ENCODE measurements at places on chromosomes 7 and 10.

- DNase-seq = no peak
Measured at GRCh38 chr10:47282657-47283018, 17.4 kb upstream of the GDF10 start.

DNA sequence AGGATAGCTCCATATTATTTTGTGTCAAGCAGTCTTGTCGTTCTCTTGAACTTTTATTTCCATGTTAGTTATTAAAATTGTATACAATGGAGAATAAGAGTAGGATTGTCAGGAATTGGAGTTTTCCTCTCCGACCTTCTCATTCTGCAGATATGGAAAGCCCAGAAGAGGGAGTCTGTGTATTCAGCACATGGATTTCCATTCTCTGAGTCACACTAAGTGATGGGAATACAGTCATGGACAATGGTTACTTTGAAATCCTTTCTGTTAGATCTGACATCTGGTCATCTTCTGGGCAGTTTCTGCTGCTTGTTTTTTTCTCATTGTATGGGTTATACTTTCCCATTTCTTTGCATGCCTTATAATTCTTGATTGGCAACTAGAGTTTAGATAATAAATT lies 5.0 kb upstream of the TASOR2 start:
- DNase-seq = no peak

DNA sequence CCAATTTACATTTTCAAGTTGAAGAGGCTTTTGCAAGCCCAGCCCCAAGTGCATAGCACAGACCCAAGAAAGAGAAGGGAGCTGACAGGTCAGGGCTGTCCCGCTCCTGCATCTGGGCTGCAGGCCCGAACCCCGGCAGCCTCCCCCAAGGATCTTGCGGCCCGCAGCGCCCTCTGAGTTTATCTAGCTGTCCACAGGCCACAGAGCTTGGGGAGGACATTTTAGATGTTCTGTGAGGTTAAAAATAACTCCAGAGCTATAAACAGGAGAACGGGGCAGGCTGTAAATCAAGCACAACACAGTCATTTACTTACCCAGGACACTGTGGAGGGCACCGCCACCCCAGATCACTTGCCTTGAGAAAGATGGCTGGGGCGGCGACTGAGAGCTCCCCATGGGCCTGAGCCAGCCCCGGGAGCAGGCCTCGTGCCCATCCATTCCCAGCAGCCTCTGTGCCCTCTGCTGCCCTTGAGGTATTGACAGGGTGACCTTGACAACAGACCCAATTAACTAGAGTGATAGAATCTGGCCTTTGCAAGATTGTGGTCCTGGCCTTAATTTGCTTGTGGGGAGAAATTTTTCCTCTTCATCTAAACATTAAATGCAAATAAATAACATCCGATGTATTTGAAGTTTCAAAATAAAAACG lies 563.0 kb downstream of the TCERG1L start:
- DNase-seq = no peak

DNA sequence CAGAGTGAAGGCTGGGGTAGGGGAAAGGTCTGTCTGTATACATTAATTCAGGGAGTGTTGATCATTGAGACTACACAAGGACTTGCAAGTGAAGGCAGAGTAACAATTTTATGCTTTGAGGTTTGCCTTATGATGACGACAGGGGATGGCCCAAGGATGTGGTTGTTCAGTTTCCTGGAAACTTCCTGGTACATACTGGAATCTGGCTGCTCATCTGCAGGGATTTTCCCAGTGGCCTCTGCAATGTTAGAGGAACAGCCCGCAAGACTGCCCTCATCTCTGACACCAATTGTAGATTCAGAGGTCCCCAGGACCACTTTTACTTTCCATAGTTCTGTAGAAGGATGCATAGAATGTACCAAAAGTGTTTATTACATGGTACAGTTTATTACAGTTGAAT lies 189.6 kb downstream of the TMEM178B start:
- DNase-seq = no peak

DNA sequence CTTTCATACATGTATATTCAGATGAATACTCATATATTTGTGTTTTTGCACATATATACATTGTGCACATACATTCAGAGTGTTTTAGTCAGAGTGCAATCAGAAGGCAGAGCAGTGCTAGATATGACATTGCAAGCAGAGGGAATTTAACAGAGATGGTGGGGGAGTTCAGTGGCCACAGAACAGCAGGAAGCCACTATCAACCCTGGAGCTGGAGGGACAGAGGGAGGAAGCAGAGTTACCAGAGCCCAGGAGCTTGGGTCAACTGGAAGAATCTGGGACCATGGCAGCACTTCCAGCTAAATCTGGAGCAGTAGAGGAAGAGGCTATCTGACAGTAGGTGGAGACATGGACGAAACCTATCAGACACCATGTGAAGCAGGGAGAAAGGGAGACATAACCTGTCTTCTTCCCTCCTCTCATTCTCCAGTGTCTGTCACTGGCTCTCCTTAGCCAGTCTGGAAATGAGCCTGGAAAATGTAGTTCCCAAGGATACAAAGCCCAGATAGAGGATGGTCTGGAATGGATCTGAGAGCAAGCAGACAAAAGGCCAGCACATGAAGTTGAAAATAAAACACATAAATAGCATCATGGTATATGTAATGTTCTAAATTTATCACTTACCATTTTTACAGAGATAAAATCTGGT lies 33.6 kb upstream of the HERPUD2 start:
- no peak for DNase-seq

GRCh38 chr7:97971120-97971989 lies 18.6 kb downstream of the OCM2 start:
- no peak for DNase-seq

DNA sequence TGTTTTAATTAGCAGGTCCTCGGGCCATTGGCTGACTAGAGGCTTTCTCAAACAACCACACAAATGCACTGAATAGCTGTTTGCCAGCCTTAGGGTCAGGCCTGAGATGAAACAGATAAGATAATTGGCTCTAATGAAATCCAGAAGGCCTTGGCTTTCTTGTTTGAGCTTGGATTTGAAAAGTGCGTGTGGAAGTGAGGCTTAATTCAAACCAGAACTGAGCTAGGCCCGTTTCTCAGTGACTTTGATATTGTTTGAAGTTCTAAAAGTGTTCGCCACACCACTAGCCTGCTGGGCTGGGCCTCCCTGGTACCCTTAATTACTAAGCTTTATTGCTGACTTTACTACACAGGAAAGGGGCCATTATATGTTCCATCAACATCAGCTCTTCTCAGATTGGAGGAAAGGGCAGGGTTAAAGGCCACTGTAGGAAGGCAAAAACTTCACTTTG lies 270.6 kb downstream of the TWIST1 start:
- no peak for DNase-seq

- DNase-seq = no peak
Measured at GRCh38 chr10:4121502-4122380, 336.7 kb upstream of the KLF6 start.

GRCh38 chr7:71735961-71736556 lies 604.1 kb downstream of the GALNT17 start:
- no peak for DNase-seq

- DNase-seq = no peak
Measured at GRCh38 chr7:48091506-48092433, 2.7 kb downstream of the UPP1 start.

- no peak for DNase-seq
Measured at GRCh38 chr7:85750454-85750949, 563.6 kb upstream of the SEMA3D start.

DNA sequence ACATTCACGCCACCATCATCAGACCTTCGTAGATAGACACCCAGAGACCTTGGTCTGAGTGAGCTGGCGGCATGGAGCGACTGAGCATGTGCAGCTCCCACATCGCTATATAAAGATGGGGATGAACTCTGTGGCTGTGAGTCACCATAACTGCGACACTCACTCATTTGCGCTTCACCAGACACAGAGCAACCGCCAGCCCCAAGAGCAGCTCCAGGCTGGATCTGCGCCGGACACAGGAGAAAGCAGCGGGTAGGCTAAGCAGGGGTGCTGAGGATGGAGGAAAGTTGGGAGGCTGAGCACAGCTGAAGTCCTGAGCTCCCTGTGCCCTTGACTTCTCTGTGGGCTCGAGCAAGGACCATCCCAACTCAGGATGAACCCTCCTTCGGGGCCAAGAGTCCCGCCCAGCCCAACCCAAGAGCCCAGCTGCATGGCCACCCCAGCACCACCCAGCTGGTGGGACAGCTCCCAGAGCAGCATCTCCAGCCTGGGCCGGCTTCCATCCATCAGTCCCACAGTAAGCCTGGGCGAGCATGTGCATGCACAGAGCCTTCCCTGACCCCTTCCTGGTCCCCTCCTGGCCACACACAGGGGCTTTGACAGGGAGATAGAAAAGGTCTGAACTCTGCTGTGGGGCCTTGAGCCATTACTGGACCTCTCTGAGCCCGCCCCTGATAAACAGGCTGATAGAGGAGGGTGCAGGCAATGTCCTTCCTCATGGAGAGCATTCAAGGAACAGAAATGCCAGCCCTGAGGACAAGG lies at the start of gene OPN4:
TSS of gene OPN4 (plus strand) at position 137 of the 762 bp plus-strand sequence. CDS start at position 374, 237 bp downstream.
- DNase-seq = no peak

- DNase-seq = no peak
Measured at GRCh38 chr10:88980800-88981199, 9.8 kb upstream of the FAS start.

DNA sequence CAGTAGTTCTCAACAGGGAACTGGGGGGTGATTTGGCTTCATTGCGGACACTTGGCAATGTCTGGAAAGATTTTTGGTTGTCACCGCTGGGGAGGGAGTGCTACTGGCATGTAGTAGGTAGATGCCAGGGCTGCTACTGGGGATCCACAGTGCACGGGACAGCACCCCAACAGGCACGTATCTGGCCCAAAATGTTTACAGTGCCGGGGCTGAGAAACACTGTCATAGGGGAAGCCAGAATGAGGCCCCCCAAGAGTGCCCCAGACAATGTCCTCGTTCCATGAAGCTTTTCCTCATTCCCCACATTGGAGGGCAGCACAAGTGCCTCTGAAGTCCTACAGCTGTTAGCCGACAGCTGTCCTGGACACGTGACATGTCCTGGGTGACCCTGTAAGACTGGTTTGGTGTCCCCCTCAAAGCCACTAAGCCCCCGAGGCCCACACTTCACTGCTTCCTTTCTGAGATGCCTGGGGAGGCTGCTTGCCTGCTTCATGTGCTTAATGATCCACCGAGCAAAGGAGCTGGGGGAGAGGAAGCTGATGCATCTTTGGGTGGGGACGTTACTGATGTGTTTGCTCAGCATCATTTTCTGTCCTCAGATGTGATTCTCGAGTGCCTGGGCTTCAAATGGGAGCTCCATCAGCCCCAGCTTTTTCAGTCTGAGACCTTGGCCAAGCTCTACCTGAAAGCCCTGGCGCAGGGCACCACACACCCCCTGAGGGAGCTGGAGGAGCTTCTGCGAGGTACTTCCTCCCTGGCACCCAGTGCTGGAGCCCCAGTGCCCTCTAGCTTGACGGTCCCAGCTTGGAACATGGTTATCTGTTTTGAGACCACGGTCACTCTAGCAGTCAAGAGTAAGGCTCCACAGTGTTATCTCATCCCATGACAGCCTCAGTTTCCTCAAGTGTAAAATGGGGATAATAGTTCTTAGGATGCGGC lies 14.7 kb downstream of the BTBD16 start:
- no peak for DNase-seq

GRCh38 chr7:107622429-107622828 lies 38.2 kb upstream of the SLC26A4 start:
- no peak for DNase-seq

DNA sequence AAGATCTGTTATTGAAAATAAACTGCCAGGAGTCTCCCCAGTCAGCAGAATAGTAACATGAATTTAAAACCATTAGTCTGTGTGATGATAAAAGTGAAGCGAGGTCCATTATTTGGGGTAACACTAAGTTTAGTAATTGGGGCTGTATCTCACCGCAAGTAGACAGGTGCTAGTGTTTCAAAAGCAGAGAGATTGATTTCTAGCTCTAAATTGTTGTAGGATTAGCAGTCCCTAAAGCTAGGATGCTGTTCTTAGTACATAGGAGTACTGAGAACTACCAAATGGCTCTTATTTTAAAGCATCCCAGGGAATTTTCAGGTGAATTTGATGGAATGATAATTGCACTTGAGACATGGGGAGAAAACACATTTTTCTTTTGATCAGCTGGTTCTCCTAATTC lies 70.5 kb downstream of the CPED1 start:
- DNase-seq = no peak

GRCh38 chr7:95056107-95056739 lies 148.8 kb downstream of the PPP1R9A start:
- no peak for DNase-seq

GRCh38 chr7:75878312-75878768 lies 494 bp upstream of the RHBDD2 start:
- DNase-seq = no peak

DNA sequence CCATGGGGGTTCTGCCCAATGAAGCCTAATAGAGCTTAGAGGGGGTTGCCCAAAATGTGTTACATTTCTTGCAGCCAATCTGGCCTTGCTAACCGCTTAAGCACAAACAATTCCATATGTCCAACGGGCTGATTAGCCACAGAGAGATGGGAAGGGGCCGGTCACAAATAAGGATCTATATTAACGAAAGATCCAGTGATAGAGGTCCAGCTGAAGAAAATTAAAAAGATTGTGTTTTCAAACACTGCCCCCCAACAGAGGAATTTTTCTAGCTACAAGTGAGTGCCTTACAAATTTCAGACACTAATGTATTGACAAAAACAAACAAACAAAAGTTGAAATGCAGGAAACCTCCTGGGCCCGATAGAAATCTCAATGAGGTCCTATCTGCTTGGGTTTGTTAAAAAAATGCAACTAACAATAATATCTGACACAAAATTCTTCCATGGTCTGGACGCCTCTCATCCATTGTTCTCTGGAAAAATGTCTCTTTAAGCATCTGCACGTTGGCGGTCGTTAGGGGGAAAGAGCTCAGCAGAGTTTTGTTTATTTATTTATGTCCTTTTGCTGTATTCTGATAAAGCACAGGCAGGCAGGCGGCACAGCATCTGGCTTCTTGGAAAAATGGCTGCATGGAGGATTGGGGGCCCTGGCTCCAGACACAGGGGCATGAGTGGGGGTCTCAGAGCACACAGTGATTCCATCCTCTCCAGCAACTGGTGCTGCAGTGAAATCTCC lies 402.0 kb downstream of the RPS24 start:
- DNase-seq = no peak

Measured in stimulated activated CD8-positive, alpha-beta memory T cell treated with anti-CD3 and anti-CD28 coated beads, Interleukin-15, amount 100 ng/mL, for 4 hours (primary cell).